ENCODE measurements at places on chromosomes 5 and 9. TPM values are rescaled to one million over a fixed set of nuclear protein-coding genes. Genes with fewer than 3 reads are reported as not detected.

Gene CFAP157
- total RNA-seq, result not detected

DNA sequence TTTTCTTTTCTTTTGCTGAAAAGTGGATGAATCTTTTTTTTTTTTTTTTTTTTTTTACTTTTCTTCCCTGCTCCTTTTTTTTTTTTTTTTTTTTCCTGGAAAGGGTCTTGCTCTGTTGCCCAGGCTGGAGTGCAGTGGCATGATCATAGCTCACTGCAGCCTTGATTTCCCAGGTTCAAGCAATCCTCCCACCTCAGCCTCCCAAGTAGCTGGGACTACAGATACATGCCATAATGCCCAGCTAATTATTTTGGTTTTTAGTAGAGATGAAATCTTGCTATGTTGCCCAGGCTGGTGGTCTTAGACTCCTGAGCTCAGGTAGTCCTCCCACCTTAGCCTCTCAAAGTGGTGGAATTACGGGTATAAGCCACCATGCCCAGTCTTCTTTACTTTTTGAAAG lies 20.9 kb downstream of the HSD17B4 start:
- H3K4me3 ChIP-seq, result no peak overlapping the region
- no peaks in the 10 kb centered on the region for H3K27me3 ChIP-seq
- H3K36me3 ChIP-seq, result peaks cover 21% of the 10 kb centered on the region
- no peak overlapping the region for H3K27ac ChIP-seq
- no peak for DNase-seq

Gene CARTPT
- total RNA-seq, result not detected

Gene GGTA1
- total RNA-seq, result 0.46 TPM

GRCh38 chr9:90958328-90958727 lies 156.7 kb downstream of the SYK start:
- no peak overlapping the region for H3K4me3 ChIP-seq
- no peak for DNase-seq
- peaks cover 62% of the 10 kb centered on the region for H3K4me1 ChIP-seq

DNA sequence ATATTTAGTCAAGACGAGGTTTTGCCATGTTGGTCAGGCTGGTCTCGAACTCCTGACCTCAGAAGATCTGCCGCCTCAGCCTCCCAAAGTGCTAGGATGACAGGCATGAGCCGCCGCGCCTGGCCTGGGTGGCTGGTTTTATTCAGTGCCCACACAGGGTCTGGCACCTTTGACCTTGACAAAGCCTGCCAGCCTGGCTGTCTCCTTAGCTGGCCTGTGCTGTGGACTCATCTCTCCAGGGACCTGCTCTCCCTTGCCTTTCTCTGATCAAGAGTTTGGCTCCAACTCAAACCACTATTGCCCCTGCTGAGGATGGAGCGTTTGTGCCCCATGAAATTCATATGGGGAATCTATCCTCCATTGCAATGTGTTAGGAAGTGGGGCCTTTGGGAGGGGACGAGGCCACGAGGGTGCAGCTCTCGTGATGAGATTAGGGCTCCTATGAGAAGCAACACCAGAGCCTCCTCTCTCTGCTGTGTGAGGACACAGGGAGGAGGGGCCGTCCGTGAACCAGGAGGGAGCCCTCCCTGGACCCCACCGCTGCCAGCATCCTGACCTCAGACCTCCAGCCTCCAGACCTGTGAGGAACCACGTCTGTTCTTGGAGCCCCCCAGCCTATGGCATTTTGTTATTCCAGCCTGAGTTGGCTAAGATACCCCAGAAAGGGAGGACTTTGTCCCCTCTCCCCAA lies 45.0 kb downstream of the MRPL36 start:
- H3K27me3 ChIP-seq, result peaks cover 11% of the 10 kb centered on the region
- no peaks in the 10 kb centered on the region for H3K4me1 ChIP-seq
- H3K4me3 ChIP-seq, result no peak overlapping the region
- H3K36me3 ChIP-seq, result no peaks in the 10 kb centered on the region

GRCh38 chr5:2133080-2133479 lies 250.4 kb upstream of the IRX4 start:
- H3K4me3 ChIP-seq, result no peak overlapping the region
- no peaks in the 10 kb centered on the region for H3K27me3 ChIP-seq
- no peaks in the 10 kb centered on the region for H3K36me3 ChIP-seq
- H3K4me1 ChIP-seq, result peaks cover 15% of the 10 kb centered on the region
- DNase-seq, result no peak
- H3K27ac ChIP-seq, result no peak overlapping the region

Gene ISOC1
- total RNA-seq, result 7.4 TPM

Gene PNPLA7
- 4.1 TPM for total RNA-seq

GRCh38 chr5:126928041-126928440 lies 102.3 kb downstream of the MARCHF3 start:
- H3K27me3 ChIP-seq, result no peaks in the 10 kb centered on the region
- H3K4me1 ChIP-seq, result no peaks in the 10 kb centered on the region
- H3K36me3 ChIP-seq, result no peaks in the 10 kb centered on the region
- no peak overlapping the region for H3K4me3 ChIP-seq
- H3K27ac ChIP-seq, result no peak overlapping the region

Gene ANKDD1B
- 0.72 TPM for total RNA-seq

GRCh38 chr5:40309851-40310250 lies 369.9 kb upstream of the PTGER4 start:
- no peaks in the 10 kb centered on the region for H3K4me1 ChIP-seq
- H3K27ac ChIP-seq, result no peak overlapping the region
- no peak overlapping the region for H3K4me3 ChIP-seq
- no peaks in the 10 kb centered on the region for H3K36me3 ChIP-seq
- no peak for DNase-seq

Gene CCNJL
- total RNA-seq, result 11.4 TPM

- DNase-seq, result no peak
- H3K4me1 ChIP-seq, result no peaks in the 10 kb centered on the region
- no peak overlapping the region for H3K4me3 ChIP-seq
- no peak overlapping the region for H3K27ac ChIP-seq
- H3K27me3 ChIP-seq, result no peaks in the 10 kb centered on the region
Observed at GRCh38 chr5:166365164-166365563, 1926.3 kb upstream of the WWC1 start.

DNA sequence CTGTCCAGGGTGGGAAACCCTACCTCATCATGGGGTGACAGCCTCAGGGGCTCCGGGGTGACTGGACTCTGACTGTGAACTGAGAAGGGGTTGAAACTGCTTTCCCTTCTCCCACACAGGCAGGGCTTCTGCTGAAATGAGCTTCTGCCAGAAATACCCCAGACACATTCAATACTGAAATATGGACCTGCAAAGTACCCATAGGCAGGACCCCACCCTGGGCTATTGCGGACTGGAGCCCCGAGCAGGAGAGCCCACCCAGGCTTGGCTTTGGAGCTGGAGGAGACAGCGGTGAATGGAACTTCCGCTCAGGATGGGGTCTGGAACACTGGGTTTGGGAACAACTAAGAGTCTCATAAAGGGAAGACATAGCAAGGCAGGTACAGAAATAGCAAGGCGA lies 37.5 kb downstream of the IRX2 start:
- H3K4me3 ChIP-seq, result no peak overlapping the region
- DNase-seq, result no peak
- H3K36me3 ChIP-seq, result no peaks in the 10 kb centered on the region
- no peaks in the 10 kb centered on the region for H3K4me1 ChIP-seq
- H3K27ac ChIP-seq, result no peak overlapping the region

DNA sequence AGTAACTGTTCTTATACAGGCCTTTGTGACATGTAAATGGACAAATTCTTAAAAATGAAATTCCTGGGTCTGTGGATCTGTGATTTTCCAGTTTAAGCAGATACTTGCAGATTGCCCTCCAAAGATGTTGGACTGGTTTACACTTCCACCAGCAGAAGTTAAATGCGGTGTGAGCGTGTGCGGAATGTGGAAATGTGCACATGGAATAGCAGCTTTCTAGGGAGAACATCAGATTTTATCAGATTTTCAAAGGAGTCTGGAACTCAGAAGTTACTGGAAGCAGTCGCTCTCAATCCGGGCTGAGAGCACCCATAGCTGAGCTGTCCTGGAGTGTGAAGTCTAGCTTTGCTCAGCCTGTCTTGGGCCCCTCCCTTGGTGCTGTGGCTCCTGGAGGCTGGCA lies 97.4 kb downstream of the PPARGC1B start:
- H3K4me1 ChIP-seq, result peaks cover 7% of the 10 kb centered on the region
- no peaks in the 10 kb centered on the region for H3K27me3 ChIP-seq
- H3K4me3 ChIP-seq, result no peak overlapping the region
- H3K36me3 ChIP-seq, result no peaks in the 10 kb centered on the region

DNA sequence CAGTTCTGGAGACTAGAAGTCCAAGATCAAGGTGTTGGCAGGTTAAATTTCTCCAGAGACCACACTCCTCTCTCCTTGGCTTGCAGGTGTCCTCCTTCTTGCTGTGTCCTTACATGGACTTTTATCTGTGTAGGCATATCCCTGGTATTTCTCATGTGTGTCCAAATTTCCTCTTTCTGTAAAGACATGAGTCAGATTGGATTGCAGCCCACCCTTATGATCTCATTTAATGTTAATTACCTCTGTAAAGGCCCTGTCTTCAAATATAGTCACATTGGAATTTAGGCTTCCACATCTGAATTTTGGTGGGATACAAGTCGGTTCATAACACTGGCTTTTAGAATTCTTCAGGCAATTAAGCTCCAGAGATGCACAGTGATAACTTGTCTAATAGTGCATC lies 322.2 kb upstream of the GRIA1 start:
- no peaks in the 10 kb centered on the region for H3K36me3 ChIP-seq
- no peak overlapping the region for H3K27ac ChIP-seq
- peaks cover 1% of the 10 kb centered on the region for H3K27me3 ChIP-seq
- DNase-seq, result no peak

GRCh38 chr9:134215699-134216448 lies 51.5 kb upstream of the RNU6ATAC start:
- H3K27ac ChIP-seq, result peak overlapping the region; percentile 90
- H3K4me1 ChIP-seq, result peaks cover 21% of the 10 kb centered on the region
- H3K4me3 ChIP-seq, result no peak overlapping the region
- peak; percentile 78 for DNase-seq
- H3K27me3 ChIP-seq, result no peaks in the 10 kb centered on the region
- no peaks in the 10 kb centered on the region for H3K36me3 ChIP-seq

Gene VDAC1
- 143 TPM for total RNA-seq

DNA sequence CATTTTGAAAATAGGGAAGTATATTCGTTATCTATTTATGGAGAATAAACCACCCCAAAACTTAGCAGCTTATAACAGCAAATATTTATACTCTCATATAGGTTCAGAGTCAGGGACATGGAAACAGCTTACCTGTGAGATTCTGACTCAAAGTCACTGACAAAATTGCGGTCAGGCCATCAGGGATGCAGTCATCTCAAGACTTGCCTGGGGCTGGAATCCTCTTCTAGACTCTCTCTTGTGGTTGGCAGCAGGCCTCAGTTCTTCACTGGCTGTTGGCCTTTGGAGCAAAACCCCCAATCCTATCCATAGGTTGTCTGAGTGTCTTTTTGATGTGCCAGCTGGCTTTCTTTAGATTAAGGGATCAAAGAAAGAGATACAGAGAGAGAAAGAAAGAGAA lies 275.6 kb downstream of the SEC61B start:
- H3K27me3 ChIP-seq, result no peaks in the 10 kb centered on the region
- no peak for DNase-seq
- no peak overlapping the region for H3K27ac ChIP-seq
- H3K36me3 ChIP-seq, result peaks cover 1% of the 10 kb centered on the region

DNA sequence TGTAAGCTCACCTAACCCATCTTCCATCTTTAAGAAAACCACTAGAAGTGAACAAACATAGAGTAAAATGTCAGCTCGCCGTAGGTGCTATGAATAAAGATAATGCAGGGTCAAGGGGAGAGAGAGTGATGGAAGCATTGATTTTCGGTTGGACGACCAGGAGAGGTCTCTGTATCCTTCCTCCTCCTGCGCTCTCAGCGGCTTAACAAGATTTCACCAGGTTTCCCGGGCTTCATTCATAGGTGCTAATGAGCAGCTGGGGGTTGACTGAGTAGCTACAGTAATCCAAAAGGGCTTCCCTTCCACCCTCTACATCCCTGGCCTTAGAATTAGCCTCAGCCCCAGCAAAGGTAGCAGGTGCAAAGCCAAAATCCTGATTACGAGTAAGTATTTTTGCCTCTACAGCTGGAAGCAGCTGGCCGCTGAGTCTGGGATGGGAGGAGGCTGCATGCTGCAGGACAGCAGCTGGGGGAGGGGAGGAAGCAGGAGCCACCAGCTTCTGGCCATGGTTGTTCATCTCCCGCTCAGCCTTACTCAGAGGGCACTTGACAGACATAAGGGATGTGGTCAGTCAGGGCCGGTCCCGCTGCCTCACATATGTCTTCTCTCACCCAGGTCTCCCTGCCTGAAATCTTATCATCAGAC lies 112.0 kb upstream of the IL12B start:
- H3K27me3 ChIP-seq, result peaks cover 47% of the 10 kb centered on the region
- no peak for DNase-seq
- H3K27ac ChIP-seq, result no peak overlapping the region
- H3K4me1 ChIP-seq, result no peaks in the 10 kb centered on the region
- no peak overlapping the region for H3K4me3 ChIP-seq
- peaks cover 2% of the 10 kb centered on the region for H3K36me3 ChIP-seq

Gene ENTR1
- total RNA-seq, result 52.9 TPM

Gene PCA3
- total RNA-seq, result not detected

GRCh38 chr5:122180863-122181548 lies 51.7 kb downstream of the ZNF474 start:
- H3K36me3 ChIP-seq, result peaks cover 3% of the 10 kb centered on the region
- H3K4me1 ChIP-seq, result peaks cover 51% of the 10 kb centered on the region
- no peaks in the 10 kb centered on the region for H3K27me3 ChIP-seq
- DNase-seq, result no peak

DNA sequence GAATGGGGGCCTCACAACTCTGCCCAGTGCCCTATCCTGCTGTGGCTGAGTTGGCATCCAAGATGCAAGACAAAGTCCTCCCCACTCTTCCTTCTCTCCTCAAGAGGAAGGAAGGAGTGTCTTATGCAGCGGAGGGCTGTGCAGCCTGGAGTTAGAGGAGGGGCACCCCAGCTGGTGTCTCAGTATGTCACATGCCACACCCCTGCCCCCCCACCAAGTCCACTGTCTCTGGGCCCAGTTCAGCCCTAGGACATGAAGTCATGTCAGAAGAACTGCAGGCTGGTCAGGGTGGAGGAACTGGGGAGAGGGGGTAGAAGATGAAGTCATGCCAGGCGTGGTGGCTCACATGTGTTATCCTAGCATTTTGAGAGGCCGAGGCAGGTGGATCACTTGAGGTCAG lies 28.0 kb upstream of the SLC28A3 start:
- no peaks in the 10 kb centered on the region for H3K27me3 ChIP-seq
- peaks cover 12% of the 10 kb centered on the region for H3K4me1 ChIP-seq
- H3K4me3 ChIP-seq, result no peak overlapping the region
- no peak for DNase-seq

Measured in chondrocyte (in vitro differentiated cells).